NCI-H1092 treated with DMSO at 0.1 percent for 48 hours (cell line): ENCODE measurements at places on chromosomes 4 and X.

GRCh38 chr4:121686255-121686654 is 10.5 kb downstream of the ANXA5 start:
- DNase-seq = no peak

- DNase-seq = no peak
These were observed 383 bp upstream of the TBC1D19 start for GRCh38 chr4:26583538-26583864.

- no peak for DNase-seq
These were observed 80.9 kb upstream of the MSANTD1 start for GRCh38 chr4:3168029-3168428.

GRCh38 chr4:94497690-94498089 is 45.9 kb downstream of the PDLIM5 start:
- DNase-seq = no peak

DNA sequence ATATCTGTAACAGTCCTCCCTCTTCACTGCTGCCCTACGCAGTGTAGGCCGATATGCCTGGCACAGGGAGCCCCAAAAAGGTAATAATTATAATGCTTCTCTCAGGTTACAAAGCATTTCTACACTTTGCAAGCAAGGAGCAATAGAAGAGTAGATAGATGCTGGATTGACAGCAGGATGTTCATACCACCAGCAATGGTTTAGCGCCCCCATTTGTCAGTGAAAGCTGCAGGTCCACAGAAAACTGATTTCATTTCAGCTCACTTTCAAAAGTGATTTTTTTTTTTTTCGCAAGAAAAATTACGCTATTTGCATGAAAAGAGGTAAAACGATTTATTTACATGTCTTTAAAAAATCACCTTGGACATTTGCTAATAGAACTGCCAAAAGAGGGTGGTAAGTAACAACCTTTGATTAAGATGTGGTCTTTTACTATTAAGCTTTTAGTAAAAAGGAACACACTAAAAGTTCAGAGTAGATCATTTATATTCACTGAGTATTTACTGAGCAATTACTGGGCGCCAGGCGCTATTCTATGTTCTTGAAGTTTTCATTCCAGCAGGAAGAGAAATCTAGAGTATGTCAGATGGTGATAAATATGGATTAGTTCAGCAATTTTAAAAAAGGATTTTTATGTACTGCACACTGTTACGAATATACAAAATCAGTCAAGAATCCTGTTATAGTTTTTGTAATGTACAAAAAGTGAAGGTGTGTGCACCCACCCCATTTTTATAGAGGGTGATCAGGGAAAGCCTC is 34.4 kb downstream of the HPF1 start:
- DNase-seq = no peak

DNA sequence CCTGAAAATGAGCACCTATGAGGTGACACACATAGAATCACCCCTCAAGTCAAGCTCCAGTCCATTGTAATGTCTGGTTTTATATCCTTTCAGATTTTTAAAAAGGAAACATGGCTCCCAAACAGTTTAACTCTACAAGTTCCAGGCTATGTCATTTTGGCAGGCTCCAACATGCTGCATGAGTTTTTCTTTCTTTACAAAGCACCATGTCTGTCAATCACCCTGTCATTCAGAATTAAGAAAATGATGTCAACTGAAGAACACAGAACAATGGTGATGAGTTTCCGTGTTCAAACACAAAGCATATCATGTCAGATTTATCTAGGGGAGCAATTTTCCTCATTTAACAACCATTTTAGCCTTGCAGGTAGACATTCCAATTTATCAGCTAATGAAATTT is 106.5 kb downstream of the AMMECR1 start:
- DNase-seq = no peak

DNA sequence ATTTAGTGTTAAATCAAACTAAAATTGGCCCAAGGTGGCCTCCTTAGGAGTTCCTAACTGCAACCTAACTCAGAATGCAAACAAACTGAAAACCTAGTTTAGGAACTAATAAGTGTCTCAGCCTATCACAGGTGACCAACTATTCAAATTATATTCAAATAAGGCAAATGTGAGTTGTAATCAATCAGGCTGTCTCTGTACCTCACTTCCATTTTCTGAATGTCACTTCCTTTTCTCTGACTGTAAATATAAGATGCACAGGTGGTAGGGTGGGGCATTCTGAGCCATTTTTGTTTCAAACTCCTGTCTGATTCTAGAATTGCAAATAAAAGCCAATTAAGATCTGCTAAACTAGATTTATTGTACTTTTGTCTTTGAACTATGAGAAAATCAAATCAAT is 401.5 kb downstream of the PPP3CA start:
- no peak for DNase-seq

DNA sequence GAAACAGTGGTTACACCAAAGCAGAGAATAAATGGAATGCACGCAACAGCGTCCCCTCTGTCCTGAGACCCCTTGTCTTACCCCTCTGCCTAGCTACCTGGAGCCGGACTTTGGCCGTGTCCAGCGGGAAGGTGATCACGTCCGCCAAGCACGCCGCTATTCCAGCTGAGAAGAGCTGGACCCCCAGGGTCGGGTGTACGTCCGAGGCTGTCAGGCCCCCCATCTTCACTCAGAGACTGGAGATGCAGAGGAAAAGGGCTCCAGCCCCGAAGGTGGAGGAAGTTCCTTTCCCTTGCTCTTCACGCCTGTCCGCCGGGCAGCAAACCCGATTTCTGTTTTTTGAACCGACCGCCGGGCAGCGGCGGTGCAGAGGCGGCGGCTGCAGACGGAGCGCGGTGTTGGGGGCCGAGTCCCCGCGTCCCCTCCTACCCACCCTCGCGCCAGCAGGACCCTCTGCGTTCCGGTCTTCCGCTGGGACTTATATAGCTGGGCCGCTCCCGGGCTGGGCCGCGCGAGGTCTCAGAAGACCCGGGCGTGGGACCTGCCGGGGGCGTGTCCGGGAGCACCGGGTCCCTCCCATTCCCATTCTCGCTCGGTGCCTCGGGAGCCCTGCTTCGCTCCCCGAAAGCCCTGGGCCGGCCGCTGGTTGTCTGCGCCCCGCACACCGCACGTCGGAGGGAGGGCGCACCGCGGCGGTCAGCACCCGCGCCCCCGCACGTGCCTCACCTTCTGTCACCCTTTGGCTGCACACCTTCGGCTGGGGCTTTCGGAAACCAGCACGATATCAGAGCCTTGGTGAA is at the start of gene UCP1:
Gene UCP1, minus strand, starts transcription at position 455 of the 800 bp plus-strand sequence. Its CDS starts 232 bp downstream, at position 223.
- no peak for DNase-seq

GRCh38 chr4:124632439-124632838 is 80.1 kb downstream of the ANKRD50 start:
- no peak for DNase-seq

DNA sequence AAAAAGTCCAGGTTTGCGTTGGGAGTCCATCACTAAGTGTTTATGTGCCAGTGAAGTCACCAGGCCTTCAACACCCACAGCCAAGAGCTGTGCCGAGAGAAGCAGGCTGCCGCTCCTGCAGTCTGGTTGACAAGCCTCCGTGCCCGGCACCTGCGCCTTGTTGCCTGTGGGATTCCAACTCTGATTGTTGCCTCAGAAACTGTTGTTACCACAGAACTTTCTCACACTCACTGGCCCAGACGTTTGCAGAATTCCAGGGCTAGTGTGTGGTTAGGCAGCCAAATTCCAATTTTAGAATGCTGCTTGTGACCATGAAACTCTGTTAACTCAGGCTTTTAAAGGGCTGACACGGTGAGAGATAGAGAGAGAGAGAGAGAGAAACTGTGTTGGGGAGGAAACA is 119.5 kb upstream of the LIMCH1 start:
- DNase-seq = no peak

- DNase-seq = peak; percentile 35
These were observed 256.3 kb downstream of the CENPC start for GRCh38 chr4:67288964-67289363.

GRCh38 chr4:163967263-163967662 is 472.8 kb downstream of the TMA16 start:
- DNase-seq = no peak

DNA sequence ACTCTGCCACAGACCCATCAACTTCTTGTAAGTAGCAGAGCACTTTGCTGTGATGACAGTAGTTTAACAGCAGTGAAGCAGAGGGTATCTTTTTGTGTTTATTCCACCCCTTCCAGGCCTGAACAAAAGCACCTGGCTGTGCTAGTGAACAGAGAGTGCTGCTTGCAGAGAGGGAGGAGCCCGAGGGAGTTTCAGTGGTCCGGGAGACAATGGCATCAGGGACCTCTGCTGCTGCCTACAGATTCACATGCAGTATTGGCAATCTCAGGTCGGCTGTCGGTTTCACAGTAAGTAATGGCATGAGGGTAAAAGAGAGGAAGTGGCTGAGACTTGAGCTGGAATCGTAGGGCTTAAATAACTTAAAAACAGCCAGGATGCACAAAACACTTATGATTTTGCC is 755.8 kb downstream of the RPA4 start:
- DNase-seq = peak; percentile 4

GRCh38 chr4:90293320-90293719 is 166.1 kb downstream of the CCSER1 start:
- DNase-seq = peak; percentile 29

- DNase-seq = no peak
These were observed 8.0 kb downstream of the OPRPN start for GRCh38 chr4:70405765-70406164.

DNA sequence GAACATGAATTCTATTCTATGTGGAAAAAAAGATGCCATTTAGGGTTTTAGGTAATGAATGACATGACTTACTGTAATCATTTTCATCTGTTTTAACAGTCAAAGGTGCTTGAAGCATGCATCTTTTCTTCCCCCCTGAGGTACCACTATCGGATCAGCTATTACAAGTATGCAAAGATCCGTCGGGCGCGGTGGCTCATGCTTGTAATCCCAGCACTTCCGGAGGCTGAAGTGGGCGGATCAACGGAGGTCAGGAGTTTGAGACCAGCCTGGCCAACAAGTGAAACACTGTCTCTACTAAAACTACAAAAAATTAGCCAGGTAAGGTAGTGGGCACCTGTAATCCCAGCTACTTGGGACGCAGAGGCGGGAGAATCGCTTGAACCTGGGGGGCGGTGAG is 241.3 kb downstream of the ARAP2 start:
- DNase-seq = no peak

DNA sequence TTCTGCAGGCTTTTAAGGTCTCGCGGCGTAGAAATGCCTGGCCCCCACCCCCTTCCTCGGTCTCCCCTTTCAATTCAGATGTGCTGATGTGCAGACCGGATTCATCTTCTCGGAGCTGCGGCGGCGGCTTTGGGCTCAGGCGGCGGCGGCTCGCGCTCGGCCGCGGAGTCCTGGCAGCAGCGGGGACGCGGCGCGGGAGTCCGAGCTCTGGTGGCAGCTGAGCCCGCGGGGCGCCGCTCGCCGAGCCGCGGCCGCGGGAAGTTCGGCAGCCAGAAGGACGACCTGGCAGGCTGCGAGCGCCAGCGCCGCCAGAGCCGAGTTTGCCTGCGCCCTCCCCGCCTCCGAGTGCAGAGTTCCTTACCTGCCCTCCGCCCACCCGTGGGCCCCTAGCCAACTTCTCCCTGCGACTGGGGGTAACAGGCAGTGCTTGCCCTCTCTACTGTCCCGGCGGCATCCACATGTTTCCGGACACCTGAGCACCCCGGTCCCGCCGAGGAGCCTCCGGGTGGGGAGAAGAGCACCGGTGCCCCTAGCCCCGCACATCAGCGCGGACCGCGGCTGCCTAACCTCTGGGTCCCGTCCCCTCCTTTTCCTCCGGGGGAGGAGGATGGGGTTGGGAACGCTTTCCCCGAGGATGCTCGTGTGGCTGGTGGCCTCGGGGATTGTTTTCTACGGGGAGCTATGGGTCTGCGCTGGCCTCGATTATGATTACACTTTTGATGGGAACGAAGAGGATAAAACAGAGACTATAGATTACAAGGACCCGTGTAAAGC is 448 bp downstream of the TLL1 start:
- peak; percentile 75 for DNase-seq

DNA sequence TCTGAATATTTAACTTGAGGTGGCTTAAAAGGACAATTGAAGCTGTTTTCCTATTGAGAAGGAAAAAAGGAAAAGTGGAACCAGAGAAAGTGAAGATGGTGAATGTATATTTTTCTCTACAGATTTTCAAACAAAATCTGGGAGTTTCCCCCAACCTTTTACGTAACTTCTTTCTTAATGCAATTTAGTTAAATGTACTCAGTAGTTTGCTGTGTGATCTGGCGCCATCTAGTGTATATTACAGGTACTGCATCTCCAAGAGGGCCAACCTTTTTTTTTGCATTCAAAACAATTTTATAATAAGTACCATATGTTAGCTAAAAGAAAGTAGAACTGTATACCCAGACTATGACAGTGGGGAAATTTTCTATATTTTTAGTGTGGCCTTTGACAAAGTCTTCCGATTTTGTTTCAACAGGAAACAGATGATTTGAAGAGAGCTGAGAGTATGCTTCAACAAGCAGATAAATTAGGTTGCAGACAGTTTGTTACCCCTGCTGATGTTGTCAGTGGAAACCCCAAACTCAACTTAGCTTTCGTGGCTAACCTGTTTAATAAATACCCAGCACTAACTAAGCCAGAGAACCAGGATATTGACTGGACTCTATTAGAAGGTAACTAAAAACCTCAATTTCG is 82.0 kb downstream of the PLS3 start:
- peak; percentile 42 for DNase-seq

- DNase-seq = no peak
These were observed 17.8 kb downstream of the LAS1L start for GRCh38 chrX:65516756-65517155.

DNA sequence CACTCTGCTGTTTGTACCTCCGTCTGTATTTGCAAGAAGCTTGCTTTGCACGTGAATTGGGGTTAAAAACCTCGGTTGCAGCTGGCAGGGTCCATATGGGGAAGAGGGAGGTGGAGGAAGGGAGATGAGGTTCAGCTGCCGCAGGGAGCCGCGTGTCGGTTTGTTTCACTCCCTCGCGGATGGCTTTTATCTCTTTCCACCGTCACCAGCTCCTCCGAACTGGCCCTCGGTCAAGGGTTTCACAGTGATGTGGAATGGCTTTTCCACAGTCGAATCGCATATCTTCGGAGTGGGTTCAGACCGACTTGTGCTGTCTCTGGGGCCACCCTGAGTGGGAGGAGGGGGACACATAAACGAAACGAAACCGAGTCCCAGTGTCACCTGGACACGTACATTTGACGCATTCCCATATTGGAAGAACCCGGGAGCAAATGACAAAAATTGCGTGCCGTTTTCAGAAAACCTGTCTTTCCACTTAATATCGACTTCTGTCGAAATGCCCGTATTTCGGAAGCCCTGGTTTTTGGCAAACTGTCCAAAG is 929 bp downstream of the ZBTB33 start:
- DNase-seq = peak; percentile 47

DNA sequence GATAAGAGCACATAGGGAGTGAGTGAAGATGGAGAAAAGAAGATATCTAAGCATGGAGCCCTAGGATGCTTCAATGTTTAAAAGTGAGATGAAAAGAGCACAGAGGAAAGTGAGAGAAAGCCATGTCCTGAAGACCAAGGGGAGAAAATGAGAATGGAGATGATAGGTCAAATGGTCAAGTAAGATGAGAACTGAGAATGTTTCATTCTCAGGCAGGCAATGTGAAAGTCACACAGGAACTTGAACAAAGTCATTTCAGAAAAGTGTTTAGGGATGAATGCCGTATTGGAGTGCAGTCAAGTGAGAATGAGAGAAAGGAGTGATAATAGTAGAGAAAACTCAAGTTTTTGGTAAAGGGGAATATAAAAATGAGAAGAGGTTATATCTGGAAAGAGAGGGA is 148.7 kb upstream of the PTCHD1 start:
- no peak for DNase-seq
